ENCODE measurements at places on chromosomes 6 and 20.

GRCh38 chr6:6752129-6752528 is 163.6 kb downstream of the LY86 start:
- DNase-seq, result no peak

GRCh38 chr6:32196682-32197616 is 4.5 kb upstream of the GPSM3 start:
- DNase-seq, result no peak

DNA sequence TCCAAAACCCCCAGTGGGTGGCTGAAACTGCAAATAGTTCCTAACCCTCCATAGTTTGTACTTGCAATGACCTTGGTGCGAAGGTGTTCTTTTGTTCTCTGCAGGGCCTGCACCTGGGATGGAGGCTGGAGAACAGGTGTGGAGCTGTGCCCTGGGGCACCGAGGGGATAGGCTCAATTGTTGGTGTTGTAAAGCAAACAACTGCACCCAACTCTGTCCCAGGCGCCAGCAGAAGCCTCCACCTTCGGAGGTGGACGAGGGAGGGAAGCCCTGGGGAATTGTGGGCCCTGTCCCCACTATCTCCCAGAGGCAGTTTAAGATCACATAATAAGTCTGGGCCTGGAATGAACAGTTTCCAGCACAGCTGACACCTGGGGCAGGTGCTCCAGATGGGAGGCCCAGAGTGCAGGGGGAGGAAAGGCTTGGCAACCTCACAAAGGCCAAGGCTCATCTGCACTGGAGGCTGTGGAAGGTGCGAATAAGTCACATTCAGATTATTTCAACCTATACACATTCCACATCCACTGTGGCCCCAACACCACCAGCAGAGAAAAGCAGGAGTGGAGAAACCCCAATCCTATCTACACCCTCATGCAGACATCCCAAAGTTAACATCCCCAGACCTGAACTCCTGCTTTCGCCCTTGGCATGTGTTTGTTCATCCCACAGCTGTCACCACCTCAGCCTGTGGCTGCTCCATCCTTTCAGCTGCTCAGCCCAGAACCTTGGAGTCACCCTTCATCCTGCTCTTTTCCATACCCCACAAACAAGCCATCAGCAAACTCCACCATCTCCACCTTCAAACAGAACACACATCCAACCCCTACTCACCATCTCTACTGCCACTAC is 12.3 kb upstream of the CBFA2T2 start:
- DNase-seq, result peak; percentile 99

DNA sequence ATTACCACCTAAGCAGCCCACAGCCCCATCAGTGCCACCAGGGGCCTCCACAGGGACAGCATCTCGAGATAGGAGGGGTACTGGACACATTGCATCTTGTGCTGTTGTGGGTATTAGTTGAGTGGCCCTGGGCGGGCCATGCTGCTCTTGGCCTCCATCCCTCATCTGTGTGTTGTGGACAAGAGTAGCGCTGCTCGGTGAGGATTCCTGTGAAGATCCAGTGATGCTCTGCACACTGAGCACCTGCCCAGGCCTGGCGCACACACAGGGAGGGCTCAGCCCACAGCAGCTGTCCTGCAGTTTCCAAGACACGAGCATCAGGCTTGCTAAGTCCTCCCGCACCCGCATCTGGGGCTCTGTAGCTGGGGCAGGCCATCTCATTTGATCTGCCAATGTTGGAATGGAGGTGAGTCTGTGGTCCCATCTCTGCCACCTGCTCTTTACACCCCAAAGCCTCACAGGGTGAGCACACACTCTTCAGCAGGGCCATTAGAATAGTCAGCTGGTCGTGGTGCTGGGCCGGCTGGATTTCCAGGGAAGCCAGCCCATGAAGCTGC is 32.0 kb downstream of the SPATA2 start:
- DNase-seq, result no peak

DNA sequence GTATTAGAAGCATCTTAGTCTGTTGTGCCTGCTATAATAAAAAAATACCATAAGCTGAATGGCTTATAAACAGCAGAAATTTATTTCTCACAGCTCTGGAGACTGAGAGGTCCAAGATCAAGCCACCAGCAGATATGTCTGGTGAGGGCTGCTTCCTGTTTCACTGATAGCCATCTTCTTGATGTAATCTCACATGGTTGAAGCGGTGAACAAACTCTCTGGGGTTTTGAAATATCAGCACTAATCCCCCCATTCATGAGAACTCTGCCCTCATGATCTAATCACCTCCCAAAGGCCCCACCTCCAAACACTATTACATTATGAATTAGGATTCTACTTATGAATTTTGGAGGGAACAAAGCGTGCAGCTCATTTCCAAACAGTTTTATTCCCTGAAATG is 11.6 kb upstream of the CLVS2 start:
- no peak for DNase-seq

- DNase-seq, result no peak
Measured at GRCh38 chr6:46528961-46529750, 37.9 kb upstream of the RCAN2 start.

DNA sequence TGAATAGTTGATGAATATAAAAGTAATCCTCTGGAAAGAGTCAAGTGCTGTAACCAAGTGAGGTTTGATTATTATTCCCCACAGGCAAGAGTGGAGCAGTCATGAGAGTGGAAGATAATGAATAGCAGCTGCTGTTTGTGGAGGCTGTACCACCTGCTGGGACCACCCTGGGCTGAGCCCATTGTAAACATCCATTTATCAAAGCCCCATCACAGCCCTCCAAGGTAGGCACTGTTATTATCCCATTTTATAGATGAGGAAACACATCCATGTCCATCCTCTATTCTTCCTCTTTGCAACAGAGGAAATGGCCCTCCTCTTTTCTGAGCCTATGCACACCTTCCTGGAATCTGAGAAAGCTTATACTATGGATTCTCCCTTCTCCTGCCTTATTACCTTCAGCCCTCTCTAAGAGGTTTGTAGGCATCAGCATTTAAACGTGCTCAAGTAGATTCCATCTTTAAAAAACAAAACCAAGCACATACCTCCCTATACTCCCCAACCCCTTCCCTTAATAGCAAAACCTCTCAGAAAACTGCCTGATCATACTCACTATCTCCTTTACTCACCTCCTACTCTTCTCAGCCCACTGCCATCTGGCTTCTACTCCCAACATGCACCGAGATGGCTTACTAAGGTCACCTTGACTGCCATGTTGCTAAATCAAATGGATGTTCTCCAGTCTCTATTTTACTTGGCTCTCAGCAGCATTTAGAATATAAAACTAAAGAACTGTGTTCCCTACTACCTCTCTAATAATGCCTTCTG is 37.1 kb downstream of the CDH22 start:
- DNase-seq, result peak; percentile 89

DNA sequence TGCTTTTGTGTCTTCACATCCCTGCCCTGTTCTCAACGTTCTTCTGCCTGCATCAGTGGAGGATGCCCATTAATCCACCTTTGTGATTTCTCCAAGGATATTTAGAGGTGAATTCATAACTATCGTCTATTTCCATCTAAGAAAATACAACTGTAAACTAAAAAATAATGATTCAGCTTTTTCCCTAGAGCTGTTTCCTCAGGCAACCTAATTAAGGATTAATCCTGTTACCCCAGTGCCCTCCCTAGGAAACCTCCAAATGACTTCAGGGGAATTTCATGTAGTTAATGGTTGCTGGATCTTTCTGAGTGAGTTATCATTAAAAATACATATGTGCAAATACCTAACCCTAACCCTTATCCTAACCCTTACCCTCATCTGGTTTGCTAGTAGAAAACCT is 14.6 kb upstream of the AFDN start:
- DNase-seq, result no peak

GRCh38 chr6:134925800-134926199 is 24.1 kb downstream of the ALDH8A1 start:
- no peak for DNase-seq

- no peak for DNase-seq
Measured at GRCh38 chr6:39059496-39060310, 11.1 kb downstream of the GLP1R start.

GRCh38 chr6:138434925-138435324 is 30.9 kb downstream of the HEBP2 start:
- DNase-seq, result no peak

GRCh38 chr6:35096129-35096862 is 44.8 kb downstream of the TCP11 start:
- peak; percentile 74 for DNase-seq

DNA sequence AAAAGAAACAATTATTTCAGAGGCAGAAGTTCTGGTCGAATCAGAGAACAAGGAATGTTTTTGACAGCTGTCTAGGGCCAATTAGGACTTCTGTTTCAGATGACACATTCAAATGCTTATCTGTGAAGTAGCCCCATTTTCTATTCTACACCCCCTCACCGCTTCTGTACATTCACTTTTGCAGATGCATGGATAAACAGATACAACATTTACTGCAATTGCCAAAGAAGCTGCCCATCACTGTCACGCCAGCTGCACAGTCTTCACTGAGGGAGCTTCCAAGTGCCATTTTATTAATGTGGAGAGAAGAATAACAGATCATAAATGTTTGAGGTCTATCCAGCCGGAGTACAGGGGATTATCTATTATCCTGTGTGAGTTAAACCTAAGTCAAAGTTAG is 426.8 kb upstream of the ARID1B start:
- DNase-seq, result no peak

DNA sequence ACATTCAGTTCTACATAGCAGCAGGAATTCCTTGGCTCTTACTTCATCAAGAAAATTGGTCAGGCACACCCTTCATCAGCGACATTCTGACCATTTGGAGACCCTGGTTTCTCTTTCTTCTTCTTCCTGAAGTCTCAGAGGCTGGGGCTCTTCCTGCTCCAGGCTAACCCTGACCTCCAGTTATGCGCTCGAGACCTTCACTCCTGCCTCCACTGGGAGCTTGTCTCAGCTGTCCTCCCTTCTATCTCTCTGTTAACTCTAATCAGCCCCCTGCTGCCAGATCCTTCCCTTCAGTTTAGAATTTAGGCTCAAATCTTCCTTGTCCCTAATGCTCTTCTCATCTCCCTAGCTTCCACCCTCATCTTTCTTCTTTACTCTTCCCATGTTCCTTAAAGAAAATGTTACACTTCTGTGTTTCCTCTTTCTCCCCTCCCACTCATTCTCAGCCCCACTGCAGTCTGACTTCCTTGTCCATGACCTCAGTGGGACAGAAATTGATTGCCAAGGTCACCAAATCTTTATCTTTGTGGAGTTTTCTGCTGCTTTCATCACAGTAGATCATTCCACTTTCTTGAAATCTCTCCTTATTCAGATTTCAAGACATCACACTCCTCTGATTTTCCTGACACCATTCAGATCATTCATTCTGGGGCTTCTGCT is 8.4 kb upstream of the HLA-DOA start:
- no peak for DNase-seq

GRCh38 chr6:29647927-29648642 is 8.8 kb upstream of the MOG start:
- peak; percentile 60 for DNase-seq

DNA sequence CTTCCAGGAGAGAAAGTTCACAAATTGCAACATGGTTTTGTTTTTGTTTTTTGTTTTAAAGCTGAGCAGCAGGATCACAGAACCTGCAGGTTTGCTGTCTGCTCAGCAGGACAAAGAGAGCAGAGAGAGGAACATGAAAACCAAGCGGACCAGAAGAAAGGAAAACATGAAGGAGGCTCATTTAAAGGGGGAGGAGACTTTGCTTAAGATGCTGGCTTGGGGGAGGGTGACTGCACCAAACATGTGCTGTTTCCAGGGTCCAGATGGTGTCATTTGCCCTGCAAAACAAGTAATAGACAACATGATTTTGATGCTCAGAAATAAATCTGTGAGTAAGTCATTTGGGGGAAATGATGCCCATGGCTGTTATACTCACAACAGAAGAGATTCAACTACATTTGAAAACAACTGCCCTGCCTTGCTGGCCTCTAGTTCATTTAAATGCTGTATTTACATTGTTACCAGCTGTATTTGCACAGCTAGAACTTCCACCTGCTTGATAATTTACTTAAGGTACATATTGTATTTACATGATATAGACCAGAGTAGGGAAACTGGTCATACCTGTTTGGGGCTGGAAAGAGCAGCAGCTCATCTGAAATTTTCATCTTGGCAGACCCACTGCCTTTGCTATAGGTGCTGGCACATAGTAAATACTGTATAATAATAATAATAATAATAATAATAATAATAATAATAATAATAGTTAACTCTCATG is 32.2 kb upstream of the CHD6 start:
- peak; percentile 99 for DNase-seq

DNA sequence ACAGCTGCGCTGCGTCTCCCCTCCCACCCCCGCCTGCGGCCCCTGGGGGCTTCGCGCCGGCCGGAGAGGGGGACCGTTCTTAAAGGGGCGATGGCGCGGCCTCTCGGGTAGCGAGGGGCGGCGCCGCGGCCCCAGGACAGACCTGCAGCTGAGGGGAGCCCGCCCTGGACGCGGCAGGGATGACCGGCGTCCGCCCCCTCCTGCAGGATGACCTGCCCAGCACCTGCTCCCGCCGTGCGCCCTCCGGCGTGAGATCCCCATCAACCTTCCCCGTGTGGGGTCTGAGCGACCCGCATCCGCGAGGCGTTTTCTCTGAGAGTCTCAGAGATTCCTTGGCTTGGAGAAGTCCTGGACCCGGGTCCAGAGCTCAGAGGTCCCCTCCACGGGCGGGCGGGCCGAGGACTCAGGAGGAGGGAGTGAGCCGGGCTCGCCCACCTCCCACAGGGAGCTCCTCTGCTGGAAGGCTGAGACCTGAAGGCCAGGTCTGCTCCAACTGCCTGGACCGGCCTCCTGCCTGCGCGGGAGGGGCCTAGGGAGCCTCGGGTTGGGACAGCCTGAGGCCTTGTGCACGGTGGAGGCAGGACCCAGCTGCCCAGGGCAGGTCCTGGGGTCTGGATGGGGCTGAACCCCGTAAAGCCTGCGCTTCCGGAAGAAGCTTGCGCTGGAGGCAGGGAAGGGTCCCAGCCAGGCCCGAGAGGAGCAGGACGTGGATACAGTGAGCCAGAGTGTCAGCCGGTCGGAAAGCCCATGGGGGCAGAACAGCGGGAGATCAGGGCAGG is 532 bp upstream of the NKAIN4 start:
- no peak for DNase-seq

- no peak for DNase-seq
Measured at GRCh38 chr20:59322081-59322480, 21.7 kb downstream of the EDN3 start.

GRCh38 chr20:25212242-25212641 is 16.7 kb downstream of the ENTPD6 start:
- DNase-seq, result no peak

DNA sequence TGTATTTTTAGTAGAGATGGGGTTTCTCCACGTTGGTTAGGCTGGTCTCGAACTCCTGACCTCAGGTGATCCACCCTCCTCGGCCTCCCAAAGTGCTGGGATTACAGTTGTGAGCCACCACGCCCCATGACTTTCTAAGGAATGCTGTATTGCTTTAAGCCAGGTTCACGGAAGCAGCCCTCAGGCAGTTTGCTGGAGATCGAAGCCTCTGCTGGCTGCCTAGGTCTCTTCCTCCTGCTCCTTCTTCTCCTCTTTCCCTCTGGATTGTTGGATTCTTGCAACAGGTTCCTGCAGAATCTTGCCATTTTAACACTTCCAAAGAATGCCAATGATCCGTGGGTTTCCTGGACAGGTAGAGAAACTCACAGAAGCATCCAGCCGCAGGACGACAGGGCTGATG is 29.3 kb upstream of the B4GALT5 start:
- no peak for DNase-seq

- DNase-seq, result no peak
Measured at GRCh38 chr20:35257175-35257909, 20.6 kb downstream of the MMP24OS start.

- peak; percentile 32 for DNase-seq
Measured at GRCh38 chr6:166597711-166598440, 11.4 kb upstream of the RAMACL start.

Data from NCI-H345 (cell line).